ENCODE measurements at places on chromosomes 13 and 19. TPM values are rescaled to one million over a fixed set of nuclear protein-coding genes. Genes with fewer than 3 reads are reported as not detected.

GRCh38 chr13:42350141-42350540, 78.2 kb downstream of the AKAP11 start:
- no peak for DNase-seq

GRCh38 chr13:94312511-94313216, 166.8 kb downstream of the DCT start:
- DNase-seq: no peak

GRCh38 chr19:21092109-21092508, 10.1 kb downstream of the ZNF714 start:
- DNase-seq: no peak

DNA sequence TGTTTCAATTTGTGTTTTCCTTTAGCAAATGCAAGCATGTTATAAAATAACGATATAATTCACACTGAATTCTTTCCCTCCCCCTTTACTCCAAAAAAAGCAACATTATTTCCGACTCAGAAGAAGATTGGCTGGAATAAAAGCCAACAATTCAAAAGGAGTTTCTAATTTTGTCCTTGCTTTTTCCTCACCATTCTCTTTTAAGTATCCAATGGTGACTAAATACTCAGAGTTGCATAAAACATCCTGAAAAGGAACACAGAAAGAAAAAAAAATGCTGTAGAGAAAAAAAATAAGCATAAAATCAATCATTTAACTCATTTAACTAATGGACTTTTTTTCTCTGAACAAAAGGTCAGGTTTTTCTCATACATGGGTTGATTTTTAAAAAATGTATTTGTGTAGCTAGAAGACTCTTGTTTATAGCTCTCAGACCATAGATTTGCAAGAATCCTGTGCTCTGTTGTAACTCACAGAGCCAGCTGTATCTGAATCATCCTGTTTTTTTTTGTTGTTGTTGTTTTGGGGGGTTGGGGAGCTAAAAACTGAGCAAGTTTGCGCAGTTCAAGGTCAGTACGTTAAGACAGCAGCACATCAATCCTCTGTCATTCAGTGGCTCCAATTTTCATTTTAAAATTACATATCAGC, 108.1 kb downstream of the PCDH17 start:
- DNase-seq: no peak

DNA sequence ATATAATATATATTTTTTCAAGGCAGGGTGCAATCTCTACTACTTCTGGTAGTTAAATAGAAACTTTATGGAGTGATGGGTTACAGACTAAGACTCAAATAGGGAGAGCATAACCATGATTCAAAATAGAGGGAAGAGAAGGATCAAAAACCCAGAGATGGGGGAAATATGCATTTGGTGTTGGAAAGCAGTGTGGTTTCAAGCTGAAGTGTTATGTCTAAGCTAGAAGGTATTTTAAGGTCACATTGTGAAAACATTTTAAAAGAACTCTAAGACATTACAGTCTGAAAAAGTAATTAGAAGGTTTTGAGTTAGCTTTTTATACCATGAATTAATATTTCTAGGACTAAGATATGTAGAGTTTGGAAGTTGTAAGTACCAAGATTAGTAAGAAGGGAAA, 2741.4 kb downstream of the PCDH9 start:
- DNase-seq: no peak

- no peak for DNase-seq
These were observed 261.7 kb downstream of the FGF9 start for GRCh38 chr13:21932578-21932977.

DNA sequence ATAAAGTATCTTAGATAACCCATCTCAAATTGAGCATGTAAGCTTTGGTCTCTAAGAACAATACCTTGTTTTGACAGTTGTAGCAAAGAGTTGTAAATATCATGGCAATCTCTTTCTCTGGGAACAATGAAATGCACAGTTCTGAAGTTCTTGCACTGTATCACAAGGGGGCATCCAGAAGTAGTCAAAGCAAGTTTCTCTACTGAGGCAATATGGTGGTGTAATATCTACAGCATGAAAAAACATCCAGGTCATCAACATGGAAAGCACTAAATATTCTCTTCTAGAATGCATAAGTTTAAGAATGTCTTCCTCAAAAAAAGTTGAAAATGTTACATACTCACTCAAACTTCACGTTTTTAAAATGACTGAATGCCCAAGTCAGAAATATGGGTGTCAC, 19.6 kb downstream of the MTMR6 start:
- DNase-seq: no peak

- no peak for DNase-seq
These were observed 80.5 kb downstream of the GPR12 start for GRCh38 chr13:26680123-26680450.

- DNase-seq: no peak
These were observed 16.8 kb upstream of the SLC46A3 start for GRCh38 chr13:28735481-28736029.

GRCh38 chr19:18666317-18666716, 17.2 kb upstream of the CRTC1 start:
- DNase-seq: no peak

GRCh38 chr13:30829833-30830637, 76.0 kb upstream of the MEDAG start:
- no peak for DNase-seq

DNA sequence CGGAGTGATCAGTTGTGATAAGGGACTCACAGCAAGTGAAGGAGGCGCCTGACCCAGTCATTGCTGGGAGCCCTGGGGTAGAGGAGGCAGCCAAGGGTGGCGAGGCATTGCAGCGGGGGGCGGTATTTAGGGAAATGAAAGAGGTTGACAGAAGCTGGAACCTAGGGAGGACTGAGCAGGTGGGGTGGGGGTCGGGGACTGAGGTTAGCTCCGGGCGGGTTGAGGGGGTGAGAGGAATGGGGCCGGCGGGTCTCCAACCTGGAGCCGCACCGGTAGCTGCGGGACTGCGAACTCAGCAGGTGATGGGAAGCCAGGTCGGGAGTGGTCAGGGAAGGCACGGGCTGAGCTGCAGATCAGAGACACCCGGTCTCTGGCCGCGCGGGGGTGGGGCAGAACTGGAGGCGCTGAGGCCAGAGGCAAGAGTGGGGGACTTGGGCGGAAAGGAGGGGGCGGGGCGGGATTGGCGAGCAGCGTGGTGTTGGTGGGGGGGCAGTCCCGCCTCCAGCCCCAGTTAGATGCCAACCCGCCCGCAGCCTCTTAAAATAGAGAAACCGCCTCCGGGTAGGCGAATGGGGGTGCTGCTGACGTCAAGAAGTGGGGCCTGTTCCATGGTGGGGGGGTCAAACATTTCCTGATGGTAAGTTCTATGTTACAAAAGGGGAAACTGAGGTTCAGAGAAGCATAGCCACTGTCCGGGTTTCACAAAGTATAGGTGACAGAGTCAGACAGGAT, 1.5 kb downstream of the MAST3 start:
- DNase-seq: no peak

DNA sequence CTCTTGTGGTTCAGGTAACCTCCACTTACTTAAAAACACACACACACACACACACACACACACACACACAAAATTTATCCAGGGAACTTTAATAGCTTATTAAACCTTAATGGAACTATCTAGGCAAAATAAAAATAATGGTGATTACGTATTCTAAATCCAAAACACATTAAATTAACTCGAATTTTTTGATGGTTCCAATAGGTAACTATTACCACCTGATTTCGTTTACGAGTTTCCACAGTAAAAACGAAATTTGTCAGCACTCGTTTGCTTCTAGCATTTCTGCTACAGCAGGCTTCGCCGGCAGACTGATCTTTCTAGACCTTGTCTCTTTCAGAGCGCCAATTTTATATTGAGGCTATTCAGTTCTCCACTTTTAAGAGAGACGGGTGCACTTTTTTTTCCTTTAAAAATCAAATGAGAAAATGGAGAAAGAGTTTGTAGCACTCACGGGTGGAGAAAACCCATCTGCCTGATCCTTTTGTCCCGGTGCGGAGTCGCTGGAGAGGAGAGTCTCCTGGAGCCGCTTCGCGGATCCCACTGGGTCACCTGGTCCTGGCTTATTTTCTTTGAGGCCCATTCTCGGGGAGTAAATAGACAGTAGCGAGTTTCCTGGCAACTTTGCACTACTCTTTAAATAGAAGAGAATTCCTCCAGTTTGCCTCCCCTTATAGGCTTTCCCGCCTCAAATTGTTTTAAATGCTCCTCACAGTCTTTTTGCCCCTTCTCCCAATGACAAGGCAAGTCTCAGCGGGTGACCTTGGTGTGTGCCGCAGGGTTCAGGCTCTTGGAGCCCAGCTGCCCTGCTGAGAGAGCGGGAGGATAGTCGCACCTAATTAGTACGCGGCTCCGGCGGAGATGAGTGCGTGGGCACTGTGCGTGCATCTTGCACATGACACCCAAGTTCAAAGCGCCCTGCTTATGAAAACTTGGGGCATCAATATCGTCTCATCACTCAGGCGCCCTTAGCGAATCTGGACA, 117.0 kb downstream of the KCNRG start:
- DNase-seq: no peak

Gene SLC10A2
- not detected for total RNA-seq

Gene WTIP
- total RNA-seq: 25.3 TPM

Gene FGF9
- total RNA-seq: 0.80 TPM

Gene CNOT3
- 31.5 TPM for total RNA-seq

Gene LILRB5
- 69.4 TPM for total RNA-seq
